ENCODE measurements at places on chromosomes 3 and 15.
A peak's percentile ranks its signal among the peaks of the same experiment; 100 is the strongest.

GRCh38 chr15:63463793-63464192, 40.6 kb upstream of the USP3 start:
- DNase-seq: no peak

- no peak for DNase-seq
Measured at GRCh38 chr3:125154800-125155269, 57.7 kb downstream of the SLC12A8 start.

DNA sequence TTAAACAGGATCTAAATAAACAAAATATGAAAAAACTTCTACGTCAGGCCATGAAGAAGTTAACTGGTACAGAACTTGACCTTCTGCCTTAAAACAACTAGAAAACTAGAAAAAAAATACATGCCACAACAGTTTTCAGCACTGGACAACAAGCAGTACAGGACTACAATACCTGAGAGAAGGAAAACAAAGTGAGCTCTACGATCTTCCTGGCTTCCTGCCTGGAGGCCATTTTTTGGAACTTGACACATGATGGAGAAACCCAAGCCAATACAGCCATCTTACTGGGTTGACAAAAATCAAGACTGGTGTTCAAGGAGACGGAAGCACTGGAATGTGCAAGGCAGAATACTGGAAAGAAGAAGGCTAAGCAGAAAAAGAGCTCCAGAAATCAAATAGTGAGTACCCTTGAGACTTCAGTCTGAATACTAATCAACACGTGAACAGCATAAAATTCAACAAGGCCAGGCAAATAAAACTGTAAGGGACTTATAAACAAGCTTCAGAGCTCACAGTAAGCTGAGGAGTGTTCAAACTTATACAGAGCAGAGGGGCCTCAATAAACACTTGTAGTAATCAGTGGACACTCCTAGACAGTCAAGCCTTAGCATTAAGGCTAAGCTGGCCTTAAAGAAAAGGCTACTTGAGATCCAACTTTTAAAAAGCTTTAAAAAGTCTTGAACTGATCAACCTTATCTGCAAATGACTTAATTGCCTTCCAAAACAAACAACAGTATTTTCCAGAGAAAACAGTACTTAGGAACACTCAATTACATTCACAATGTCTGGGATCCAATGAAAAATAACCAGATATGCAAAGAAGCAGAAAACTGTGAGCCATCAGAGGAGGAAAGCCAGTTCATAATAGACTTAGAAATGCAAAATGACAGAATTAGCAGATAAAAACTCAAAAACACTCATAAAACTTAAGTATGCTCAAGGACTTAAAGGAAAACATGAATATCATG, 63.2 kb downstream of the DLG1 start:
- DNase-seq: no peak

GRCh38 chr3:100879195-100879810, 113.9 kb downstream of the ABI3BP start:
- no peak for DNase-seq

DNA sequence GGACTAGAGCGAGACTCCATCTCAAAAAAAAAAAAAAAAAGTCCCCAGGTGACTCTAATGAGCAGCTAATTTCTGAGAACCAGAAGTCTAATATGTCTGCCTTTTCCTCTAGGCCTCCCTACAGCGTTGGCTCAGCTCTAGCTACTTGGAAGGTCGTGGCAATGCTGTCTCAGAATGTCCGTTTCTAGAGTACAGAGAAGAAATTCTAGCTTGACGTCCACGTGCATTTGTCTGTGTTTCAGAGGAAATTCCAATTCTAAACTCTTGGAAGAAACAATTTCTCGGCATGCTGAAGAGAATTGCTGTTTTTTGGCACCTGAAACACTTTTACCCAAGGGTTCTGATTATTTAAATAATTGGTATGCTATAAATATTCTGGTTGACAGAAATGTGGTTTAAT, 78.8 kb downstream of the SOX2 start:
- DNase-seq: no peak

- DNase-seq: no peak
Measured at GRCh38 chr3:34408088-34408487, 609.7 kb downstream of the PDCD6IP start.

GRCh38 chr3:194691481-194692283, 6.0 kb downstream of the FAM43A start:
- DNase-seq: no peak

DNA sequence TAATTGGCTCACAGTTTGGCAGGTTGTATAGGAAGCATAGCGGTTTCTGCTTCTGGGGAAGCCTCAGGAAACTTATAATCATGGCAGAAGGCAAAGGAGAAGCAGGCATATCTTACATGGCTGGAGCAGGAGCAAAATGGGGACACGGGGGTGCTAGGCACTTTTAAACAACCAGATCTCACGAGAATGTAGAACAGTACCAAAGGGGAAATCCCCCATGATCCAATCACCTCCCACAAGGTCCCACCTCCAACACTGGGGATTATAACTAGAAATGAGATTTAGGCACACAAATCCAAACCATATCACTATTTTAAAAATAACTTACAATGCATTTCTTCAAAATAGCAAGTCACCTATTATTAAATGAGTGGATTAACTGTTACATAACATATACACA, 47.1 kb upstream of the ANKRD28 start:
- no peak for DNase-seq

GRCh38 chr3:161977063-161977462, 480.5 kb downstream of the OTOL1 start:
- DNase-seq: no peak

DNA sequence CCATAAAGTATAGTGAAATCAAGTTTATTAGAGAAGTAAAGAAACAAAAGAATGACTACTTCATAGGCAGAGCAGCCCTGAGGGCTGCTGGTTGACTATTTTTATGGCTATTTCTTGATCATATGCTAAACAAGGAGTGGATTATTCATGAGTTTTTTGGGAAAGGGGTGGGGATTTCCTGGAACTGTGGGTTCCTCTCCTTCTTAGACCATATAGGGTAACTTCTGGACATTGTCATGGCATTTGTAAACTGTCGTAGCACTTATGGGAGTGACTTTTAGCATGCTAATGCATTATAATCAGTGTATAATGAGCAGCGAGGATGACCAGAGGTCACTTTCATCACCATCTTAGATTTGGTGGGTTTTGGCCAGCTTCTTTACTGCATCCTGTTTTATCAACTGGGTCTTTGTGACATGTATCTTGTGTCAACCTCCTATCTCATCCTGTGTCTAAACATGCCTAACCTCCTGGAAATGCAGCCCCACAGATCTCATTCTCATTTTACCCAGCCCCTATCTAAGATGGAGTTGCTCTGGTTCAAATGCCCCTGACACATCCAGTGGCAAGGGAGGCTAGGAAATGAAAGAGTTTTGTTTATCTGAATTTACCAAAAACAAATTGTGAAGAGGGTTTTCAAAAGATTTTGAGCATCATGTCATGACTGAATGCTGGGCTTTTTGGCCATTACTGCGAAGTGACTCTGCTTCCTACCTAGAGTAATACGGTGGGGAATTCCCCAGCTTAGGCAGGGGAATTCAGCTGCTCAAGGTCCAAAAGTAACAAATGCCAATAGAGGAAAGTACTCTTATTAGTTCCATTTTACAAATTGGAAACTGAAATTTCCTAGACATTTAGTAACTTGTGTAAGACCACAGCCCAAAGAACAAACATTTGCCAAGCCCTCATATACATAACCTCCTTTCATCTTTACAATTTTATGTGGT, 6.2 kb upstream of the SPSB4 start:
- no peak for DNase-seq

DNA sequence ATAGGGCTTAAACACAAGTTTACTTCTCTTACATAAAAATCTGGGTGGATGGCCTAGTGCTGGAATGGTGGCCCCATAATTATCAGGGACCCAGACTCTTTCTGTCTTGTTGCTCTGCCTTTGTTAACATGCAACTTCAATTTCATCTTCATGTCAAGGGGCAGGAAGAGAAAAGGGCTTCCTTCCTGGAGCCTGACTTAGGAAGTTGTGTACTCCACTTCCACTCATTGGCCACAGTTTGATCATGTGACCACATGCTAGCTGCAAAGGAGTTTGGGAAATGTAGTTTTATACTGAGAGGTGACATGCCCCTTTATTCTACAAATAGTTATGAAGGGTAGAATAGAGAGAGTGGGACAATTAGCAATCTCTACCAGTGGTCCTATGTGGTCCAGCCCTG, 39.3 kb downstream of the RHCG start:
- DNase-seq: peak; percentile 29

DNA sequence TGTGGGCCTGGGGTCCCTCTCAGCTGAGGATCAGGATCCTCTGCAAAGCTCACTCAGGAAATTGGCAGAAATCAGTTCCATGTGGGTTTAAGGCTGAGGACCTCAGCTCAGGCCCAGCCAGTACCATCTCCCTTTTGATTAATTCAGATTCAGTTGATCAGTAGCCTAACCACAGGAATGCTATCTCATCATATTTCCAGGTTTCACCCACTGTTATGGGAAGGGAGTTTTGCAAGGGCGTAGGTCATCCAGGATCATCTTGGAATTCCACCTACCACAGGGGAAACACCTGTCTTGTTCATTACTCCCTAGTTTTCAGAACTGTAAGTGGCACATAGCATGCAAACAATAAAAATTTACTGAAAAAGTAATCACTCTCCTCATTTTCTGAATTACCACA, 399.5 kb upstream of the CNTN3 start:
- no peak for DNase-seq
